ENCODE measurements at places on chromosomes 5 and 9. TPM values are rescaled to one million over a fixed set of nuclear protein-coding genes. Genes with fewer than 3 reads are reported as not detected.

TMEM171 gene
- 8.9 TPM for total RNA-seq

PCDHB14 gene
- 0.98 TPM for total RNA-seq

TAF11L5 gene
- total RNA-seq = not detected

PCDHA9 gene
- total RNA-seq = under 0.01 TPM

RFESD gene
- total RNA-seq = 1.4 TPM

TTC16 gene
- total RNA-seq = not detected

PKD2L2 gene
- not detected for total RNA-seq

PIK3R1 gene
- total RNA-seq = 33.0 TPM

KCNV2 gene
- not detected for total RNA-seq

IL13 gene
- total RNA-seq = not detected

KCNMB1 gene
- total RNA-seq = not detected

IARS1 gene
- total RNA-seq = 173 TPM

CDO1 gene
- 0.65 TPM for total RNA-seq

MBLAC2 gene
- 9.3 TPM for total RNA-seq

PKN3 gene
- total RNA-seq = 17.2 TPM

HAVCR1 gene
- total RNA-seq = not detected

GFI1B gene
- not detected for total RNA-seq

HAPLN1 gene
- not detected for total RNA-seq

ISL1 gene
- total RNA-seq = not detected

SAP30L gene
- 17.6 TPM for total RNA-seq

ROR2 gene
- total RNA-seq = not detected

PDE6A gene
- total RNA-seq = under 0.01 TPM

SPATA31E1 gene
- total RNA-seq = not detected

ELOVL7 gene
- total RNA-seq = not detected

TAL2 gene
- total RNA-seq = not detected

SHOC1 gene
- total RNA-seq = not detected

WNT8A gene
- under 0.01 TPM for total RNA-seq

IQGAP2 gene
- total RNA-seq = 2.3 TPM
